ENCODE measurements at places on chromosomes 5 and 9. TPM values are rescaled to one million over a fixed set of nuclear protein-coding genes. Genes with fewer than 3 reads are reported as not detected.

ALDH1B1 gene
- 40.3 TPM for polyA plus RNA-seq

SHB gene
- 20.0 TPM for polyA plus RNA-seq

HDHD3 gene
- polyA plus RNA-seq: 51.9 TPM

GRCh38 chr9:249025-249424 is 34.4 kb downstream of the DOCK8 start:
- DNase-seq: no peak

GRCh38 chr9:6922124-6922676 is 164.4 kb downstream of the KDM4C start:
- no peak for DNase-seq

- no peak for DNase-seq
These were observed 386 bp upstream of the MATR3 start for GRCh38 chr5:139293202-139293506.

GRCh38 chr5:123813264-123813663 is 301.3 kb downstream of the CSNK1G3 start:
- no peak for DNase-seq

GRCh38 chr5:138274189-138274853 is at the start of gene GFRA3:
Gene GFRA3, minus strand, starts transcription at chr5:138274621. Its CDS starts 197 bp downstream, at chr5:138274424.
- DNase-seq: peak; percentile 48

- no peak for DNase-seq
These were observed 30.0 kb upstream of the ANKH start for GRCh38 chr5:14901462-14902051.

C9orf153 gene
- polyA plus RNA-seq: not detected

LECT2 gene
- polyA plus RNA-seq: 4.8 TPM

IFNA2 gene
- polyA plus RNA-seq: not detected

EQTN gene
- 0.31 TPM for polyA plus RNA-seq

- no peak for DNase-seq
These were observed 60.7 kb upstream of the ITGA1 start for GRCh38 chr5:52727020-52727419.

GRCh38 chr5:50699737-50700136 is 33.3 kb downstream of the PARP8 start:
- no peak for DNase-seq

GRCh38 chr9:98437458-98438034 is 182.1 kb upstream of the TBC1D2 start:
- DNase-seq: no peak

GRCh38 chr5:9905661-9906060 is 275.5 kb upstream of the TAS2R1 start:
- DNase-seq: no peak

DNA sequence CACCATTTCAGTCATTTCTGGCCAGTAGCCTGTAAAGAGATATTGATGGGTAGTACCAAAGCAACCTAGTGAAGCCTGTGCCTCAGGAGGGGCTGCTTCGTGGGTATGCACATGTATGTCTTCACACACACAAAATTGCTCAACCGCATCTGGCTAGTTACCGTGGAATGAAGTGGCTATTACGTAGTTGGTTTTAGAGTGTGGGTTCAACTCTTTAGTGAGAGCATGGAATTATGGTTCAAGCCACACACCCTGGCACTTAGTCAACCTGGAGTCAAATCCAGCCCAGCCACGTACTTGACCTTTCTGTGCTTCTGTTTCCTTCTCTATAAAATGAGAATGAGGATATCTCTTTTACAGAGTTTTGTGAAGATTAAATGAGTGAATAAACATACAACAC is 174.9 kb downstream of the TTC39B start:
- DNase-seq: no peak

EGR1 gene
- 66.2 TPM for polyA plus RNA-seq

PTGES2 gene
- polyA plus RNA-seq: 52.4 TPM

- DNase-seq: no peak
These were observed 85.4 kb downstream of the IRX2 start for GRCh38 chr5:2666081-2666480.

Measured in renal pelvis (tissue), 12 donors.